ENCODE measurements at places on chromosomes 1 and 21. TPM values are rescaled to one million over a fixed set of nuclear protein-coding genes. Genes with fewer than 3 reads are reported as not detected.

DNA sequence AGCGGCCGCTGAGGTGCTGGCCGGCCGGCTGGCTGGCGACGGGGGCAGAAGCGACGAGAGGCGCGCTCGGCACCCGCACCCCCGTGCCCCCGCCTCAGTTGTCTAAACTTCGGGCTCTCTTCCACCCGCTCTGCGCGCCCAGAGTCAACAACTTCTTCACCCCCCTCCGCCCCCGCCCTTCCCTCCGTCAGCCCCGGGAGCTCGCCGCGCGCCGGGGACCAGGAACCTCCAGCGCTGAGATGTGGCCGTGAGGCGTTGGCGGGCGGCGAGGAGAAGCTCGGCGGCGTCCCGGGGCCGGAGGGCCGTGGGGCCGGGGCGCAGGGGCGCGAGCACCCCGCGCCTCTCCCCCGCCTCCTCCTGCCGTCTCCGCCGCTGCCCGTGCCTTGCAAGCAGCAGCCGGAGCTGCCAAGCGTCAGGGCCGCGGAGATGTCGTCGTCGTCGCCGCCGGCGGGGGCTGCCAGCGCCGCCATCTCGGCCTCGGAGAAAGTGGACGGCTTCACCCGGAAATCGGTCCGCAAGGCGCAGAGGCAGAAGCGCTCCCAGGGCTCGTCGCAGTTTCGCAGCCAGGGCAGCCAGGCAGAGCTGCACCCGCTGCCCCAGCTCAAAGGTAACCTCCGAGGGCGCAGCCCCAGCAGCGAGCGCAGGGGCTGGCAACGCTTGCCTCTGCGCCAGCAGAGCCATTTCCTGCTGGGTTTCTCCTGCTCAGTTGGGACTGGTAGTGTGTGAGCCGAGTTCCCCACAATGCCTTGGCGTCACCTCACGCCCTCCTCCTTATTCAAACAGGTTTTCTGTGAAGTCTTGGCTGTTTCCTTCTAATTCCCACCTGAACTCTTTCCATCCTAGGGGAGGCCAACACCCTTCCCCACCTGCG lies 710 bp downstream of the PPP2R5A start:
- H3K4me1 ChIP-seq: no peaks in the 10 kb centered on the region
- no peaks in the 10 kb centered on the region for H3K27me3 ChIP-seq
- peak; percentile 88 for DNase-seq
- H3K27ac ChIP-seq: peak overlapping the region; percentile 14
- H3K4me3 ChIP-seq: peak overlapping the region; percentile 90
- peaks cover 4% of the 10 kb centered on the region for H3K36me3 ChIP-seq

The OVAAL gene
- not detected for total RNA-seq

DNA sequence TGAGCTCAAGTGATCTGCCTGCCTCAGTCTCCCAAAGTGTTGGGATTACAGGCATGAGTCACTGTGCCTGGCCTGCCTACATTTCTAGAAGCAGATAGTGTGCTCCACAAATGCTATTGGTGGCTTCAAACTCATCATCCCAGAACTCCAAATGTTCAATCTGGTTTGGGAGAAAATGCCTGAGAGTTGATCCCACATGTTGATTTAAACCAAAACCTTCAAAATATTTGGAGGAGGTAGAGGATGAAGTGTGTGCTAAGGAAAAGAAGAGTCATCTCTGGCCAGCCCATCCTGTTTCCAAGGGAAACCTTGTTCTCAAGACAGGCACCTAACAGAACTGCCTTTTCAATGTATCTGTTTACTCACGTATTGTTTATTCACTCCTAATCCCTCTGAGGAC lies 55.4 kb upstream of the GRHL3 start:
- no peaks in the 10 kb centered on the region for H3K4me1 ChIP-seq
- no peak for DNase-seq
- no peaks in the 10 kb centered on the region for H3K36me3 ChIP-seq
- no peak overlapping the region for H3K27ac ChIP-seq

The LRRC7 gene
- 2.2 TPM for total RNA-seq

The F3 gene
- 39.1 TPM for total RNA-seq

GRCh38 chr1:114149211-114149610 lies 4.5 kb downstream of the SYT6 start:
- H3K4me3 ChIP-seq: no peak overlapping the region
- peaks cover 93% of the 10 kb centered on the region for H3K27me3 ChIP-seq
- H3K36me3 ChIP-seq: no peaks in the 10 kb centered on the region
- DNase-seq: no peak
- peaks cover 4% of the 10 kb centered on the region for H3K4me1 ChIP-seq

The TMEM54 gene
- total RNA-seq: 11.3 TPM

DNA sequence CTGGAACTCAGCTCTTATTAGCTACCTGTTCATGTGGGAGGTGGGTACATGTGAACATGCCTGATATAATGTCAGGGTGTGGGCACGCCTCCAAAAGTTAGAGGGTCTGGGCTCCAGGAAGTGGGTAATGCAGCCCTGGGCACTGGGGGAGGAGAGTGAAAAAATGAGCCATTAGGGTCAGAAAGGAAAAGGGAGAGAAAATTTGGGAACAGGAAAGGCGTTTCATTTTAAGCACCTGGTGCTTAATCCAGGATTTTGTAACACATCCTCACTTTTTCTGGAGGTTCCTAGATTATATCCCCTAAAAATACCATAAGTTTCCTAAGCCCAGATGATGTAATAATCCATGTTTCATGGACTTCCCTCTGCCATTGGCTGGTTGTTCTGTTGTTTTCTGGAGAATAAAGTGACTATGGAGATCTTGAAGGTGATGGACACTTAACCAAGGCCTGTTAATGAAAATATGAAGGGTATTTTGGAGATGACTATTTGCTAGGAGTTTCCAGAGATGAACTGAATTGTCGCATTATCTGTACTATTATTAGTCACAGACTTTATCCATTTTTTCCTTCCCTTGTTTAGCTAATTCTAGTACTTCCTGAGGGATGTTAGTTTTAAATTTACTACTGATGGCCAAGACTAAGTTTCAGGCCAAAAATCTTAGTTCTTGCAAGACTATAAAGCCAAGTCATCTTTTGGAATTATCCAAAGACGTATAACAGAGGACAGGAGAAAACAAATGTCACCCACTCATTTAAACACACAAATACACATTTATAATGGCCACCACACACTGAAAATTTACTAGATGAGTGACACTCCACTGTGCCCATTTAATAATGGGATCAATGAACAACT lies 24.4 kb upstream of the TARBP1 start:
- H3K4me3 ChIP-seq: no peak overlapping the region
- peaks cover 12% of the 10 kb centered on the region for H3K27me3 ChIP-seq
- no peaks in the 10 kb centered on the region for H3K4me1 ChIP-seq

DNA sequence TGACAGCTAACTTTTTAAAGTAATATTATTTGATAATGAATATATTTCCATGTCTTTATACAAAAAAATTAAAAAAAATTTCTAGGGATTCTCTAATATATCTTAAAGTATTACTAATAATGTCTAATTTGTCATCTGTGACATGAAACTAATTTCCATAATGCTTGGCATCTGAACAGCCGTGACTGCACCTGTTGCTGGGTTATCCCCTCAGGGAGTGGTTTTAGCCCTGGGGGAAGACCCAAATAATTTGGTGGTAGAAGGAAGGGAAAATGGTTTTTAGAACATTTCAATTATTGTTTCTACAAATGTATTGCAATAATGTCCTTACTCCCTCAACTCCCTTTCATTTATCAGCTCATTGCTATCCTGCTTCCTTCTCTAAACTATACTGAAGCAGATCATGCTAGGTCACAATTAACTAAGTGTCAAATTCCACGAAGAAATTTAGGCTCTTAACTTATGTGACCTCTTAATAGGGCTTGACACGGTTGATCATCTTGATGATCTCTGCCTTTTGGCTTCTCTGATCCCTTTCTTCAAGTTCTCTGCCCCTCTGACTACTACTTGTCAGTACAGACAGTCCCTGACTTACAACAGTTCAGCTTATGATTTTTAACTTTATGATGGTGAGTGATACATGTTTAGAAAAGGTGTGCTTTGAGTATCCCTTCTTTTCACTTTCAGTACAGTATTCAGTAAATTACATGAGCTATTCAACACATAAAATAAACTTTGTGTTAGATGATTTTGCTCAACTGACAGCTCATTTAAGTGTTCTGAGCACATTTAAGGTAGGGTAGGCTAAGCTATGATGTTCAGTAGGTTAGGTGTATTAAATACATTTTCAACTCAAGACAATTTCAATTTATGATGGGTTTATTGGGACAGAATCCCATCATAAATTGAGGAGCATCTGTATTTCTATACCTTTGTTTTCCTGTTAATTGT lies 26.4 kb upstream of the DPH5 start:
- H3K4me3 ChIP-seq: peak overlapping the region; percentile 47
- no peaks in the 10 kb centered on the region for H3K36me3 ChIP-seq
- no peak overlapping the region for H3K27ac ChIP-seq
- H3K4me1 ChIP-seq: peaks cover 7% of the 10 kb centered on the region
- H3K27me3 ChIP-seq: peaks cover 31% of the 10 kb centered on the region

DNA sequence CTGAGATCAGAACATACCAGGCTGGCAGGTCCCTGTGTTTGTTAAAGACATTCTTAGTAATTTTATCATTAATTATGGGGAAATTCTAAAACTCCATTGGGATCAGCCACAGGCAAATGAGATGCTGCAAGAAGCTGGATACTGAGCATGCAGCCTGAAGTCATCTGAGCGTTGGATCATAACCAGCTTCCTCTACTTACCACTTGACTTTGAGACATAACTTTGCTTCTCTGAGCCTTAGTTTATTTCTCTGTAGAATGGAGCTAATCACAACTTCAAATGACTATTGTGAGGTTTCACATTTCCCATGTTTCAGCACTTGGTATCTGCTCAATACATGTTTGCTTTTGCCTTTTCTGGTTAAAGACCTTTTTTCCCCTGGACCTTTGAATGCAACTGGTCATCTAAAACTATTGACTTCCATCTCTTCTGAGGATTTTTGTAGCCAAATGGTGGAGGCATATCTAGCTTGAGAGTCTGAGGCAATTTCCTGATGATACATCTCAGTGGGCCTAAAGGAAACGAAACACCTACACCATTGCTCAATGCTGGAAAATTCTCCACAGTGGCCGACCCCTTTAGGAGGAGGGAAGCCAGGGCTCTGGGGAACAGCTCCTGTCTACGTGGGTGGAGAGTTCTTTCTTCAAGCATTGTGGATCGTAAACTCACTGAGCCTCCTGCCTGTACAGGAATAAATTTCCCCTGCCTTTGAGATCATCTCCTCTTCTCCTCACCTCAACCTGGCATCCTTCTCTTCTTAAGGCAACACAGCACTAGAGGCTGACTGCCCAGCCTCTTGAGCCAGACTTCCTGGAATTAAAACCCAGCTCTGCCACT lies 109.1 kb upstream of the HOOK1 start:
- no peak for DNase-seq
- H3K27me3 ChIP-seq: no peaks in the 10 kb centered on the region
- H3K27ac ChIP-seq: no peak overlapping the region
- no peaks in the 10 kb centered on the region for H3K36me3 ChIP-seq

GRCh38 chr1:195328102-195328501 lies 1280.1 kb downstream of the KCNT2 start:
- no peaks in the 10 kb centered on the region for H3K27me3 ChIP-seq
- H3K4me3 ChIP-seq: no peak overlapping the region
- H3K4me1 ChIP-seq: no peaks in the 10 kb centered on the region
- DNase-seq: no peak

GRCh38 chr1:205983925-205984725 lies 19.1 kb downstream of the RAB7B start:
- H3K4me1 ChIP-seq: no peaks in the 10 kb centered on the region
- no peaks in the 10 kb centered on the region for H3K27me3 ChIP-seq
- no peak overlapping the region for H3K27ac ChIP-seq

DNA sequence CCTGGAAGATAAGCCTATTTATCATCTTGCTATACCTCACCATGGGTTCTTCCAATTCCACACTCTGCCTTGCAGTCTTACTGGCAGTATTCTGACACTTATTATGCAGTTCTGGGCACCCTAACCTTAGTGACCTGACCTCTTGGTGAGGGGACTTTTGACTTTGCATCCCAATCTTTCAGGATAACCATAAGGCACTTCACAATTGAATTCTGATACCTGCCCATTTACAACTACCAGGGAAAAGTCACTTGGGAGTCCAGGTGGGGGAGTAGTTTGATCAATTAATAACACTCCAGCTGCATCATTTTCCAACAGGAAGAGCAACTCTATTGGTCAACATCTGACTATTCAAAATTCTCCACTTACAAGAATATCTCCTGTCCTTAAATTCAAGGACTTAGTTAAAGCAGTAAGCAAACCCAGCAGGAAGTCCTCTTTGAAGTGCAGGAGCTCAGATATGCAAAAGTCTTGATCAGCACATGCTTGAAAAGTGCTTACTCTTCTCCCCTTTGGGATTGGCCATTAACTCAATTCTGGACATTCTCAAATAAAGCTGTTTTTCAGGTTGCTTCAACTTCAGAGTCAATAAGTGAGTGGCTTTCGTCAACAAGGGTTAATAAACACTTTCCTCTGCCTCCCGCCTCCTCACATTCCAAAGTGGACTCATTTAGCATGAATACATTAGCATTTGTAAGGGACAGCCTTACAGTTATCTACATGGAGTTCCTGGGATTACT lies 177.4 kb upstream of the NRIP1 start:
- DNase-seq: peak; percentile 78
- H3K36me3 ChIP-seq: no peaks in the 10 kb centered on the region
- H3K4me1 ChIP-seq: peaks cover 7% of the 10 kb centered on the region
- no peak overlapping the region for H3K4me3 ChIP-seq

The CCDC181 gene
- 3.3 TPM for total RNA-seq

DNA sequence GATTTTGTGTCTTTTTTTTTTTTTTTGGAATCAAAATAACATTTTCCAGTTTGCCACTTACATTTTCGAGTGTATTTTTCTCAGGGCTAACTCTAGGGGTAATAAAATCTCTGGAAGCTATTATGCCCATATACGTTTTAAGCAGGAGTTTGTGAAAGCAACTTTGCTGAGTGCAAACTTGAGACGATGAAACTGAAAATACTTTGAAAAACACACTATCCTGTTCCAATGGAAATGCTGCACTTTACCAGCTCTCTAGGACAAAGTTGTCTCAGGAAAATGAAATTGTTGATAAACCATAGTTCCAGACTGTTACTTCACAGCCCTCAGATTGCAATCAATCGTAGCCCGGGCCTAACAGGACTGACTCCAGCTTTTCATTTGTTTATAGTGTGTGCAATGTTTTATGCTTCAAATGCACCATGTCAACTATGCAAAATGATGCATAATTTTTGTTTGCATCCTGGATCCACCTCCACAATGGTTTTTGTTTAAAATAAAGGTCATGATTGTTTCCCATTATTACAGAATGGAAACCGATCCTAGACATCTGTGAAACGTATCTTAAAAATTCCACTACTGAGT lies 220.6 kb upstream of the PKN2 start:
- no peaks in the 10 kb centered on the region for H3K4me1 ChIP-seq
- DNase-seq: no peak
- H3K36me3 ChIP-seq: no peaks in the 10 kb centered on the region

The NUF2 gene
- total RNA-seq: 28.5 TPM

The IFFO2 gene
- total RNA-seq: 4.9 TPM

The PTPN22 gene
- total RNA-seq: not detected

DNA sequence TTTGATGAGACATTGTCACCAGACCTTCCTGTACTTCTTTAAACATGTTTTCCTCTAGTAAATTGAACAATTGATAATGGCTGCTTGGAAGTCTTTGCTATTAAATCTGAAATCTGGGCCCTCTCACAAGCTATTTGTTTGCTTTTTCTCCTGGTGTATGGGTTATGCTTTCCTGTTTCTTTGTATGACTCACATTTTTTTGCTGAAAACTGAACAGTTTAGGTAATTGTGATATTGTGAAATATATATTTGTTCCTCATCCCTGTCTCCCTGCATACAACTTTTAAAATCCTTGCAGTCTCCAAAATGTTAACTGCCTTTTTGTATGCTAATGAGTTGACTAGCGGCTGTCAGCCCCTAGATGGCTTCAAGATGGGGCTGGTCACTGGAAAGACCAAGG lies 61.6 kb downstream of the MAP3K21 start:
- no peak for DNase-seq
- H3K4me3 ChIP-seq: no peak overlapping the region
- no peaks in the 10 kb centered on the region for H3K4me1 ChIP-seq

The OR2L5 gene
- total RNA-seq: not detected

The MLLT11 gene
- 16.5 TPM for total RNA-seq
